Right cardiac atrium (tissue), 5 donors: ENCODE measurements at places on chromosomes 5 and 9.

- DNase-seq, result no peak
These were observed 911.6 kb upstream of the SEMA6A start for GRCh38 chr5:117486261-117486660.

DNA sequence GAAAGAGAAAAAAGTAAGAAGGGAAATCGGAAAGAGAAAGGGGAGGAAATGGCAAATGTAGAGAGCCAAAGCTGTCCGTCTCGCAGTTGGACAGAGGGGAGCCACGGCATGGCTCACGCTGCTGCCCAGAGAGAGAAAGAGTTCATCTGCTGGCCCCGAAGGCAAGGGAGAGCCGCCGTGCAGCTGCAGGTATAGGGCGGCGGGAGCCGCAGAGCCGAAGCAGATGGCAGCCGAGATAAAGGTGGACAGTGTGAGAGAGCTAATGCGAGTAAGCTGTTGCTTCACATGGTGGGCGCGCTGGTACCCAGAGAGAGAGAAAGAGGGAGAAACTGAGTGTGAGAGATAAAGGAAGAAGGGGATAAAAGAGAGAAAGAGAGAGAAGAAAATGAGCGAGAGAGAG, 188.4 kb upstream of the PPP1R26 start:
- no peak for DNase-seq

DNA sequence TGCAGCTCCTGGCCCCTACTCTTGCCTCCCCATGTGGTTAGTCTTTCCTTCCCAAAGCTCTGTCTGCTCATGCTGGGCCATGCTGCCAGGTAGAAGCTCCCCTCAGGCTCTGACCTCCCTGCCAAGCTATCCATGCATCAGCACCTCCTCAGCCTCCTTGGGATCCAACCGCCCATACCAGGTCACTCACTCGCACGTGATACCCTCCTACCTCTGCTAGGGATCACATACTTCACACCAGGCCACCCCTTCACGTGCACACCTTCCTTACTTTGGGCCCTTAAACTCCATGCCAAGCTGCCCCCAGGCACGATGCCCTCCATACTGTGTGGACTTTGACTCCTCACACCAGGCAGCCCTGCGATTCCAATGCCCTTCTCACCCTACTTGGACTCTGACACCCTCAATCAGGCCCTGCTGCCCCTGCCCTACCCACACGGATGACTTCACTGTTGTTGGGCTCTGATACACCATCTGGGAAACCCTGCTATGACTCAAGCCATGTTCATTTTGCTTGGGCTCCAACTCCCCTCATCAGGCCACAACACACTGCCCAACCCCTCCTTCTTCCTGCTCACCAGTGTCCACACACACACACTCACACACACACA, 34.1 kb downstream of the ZNF483 start:
- DNase-seq, result no peak

- DNase-seq, result no peak
These were observed 286.4 kb downstream of the EBF1 start for GRCh38 chr5:158813275-158813674.

DNA sequence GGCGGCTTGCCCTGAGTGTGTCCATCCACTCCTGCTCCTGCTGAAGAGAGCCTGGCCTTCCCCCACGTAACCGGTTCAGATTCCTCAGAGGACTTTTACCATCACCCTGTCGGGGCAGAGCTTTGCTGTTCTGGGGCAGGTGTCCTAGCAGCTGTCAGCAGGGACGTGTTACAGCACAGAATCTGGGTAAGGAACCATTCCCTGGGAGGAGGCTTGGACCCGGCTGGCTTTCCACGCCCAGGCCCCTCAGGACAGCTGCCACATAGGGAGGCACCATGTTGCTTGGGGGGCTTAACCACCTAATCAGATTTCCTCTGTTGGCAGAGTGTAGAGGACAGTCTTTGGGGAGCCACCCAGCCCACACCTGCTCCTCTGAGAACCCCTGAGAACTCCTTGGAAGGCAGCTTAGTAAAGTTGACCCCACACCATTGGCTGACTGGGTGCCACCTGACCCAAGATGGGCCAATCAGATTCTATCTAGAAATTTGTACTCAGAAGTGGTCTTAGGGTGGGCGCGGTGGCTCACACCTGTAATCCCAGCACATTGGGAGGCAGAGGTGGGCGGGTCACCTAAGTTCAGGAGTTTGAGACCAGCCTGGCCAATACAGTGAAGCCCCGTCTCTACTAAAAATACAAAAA, 23.3 kb upstream of the EEIG1 start:
- no peak for DNase-seq

DNA sequence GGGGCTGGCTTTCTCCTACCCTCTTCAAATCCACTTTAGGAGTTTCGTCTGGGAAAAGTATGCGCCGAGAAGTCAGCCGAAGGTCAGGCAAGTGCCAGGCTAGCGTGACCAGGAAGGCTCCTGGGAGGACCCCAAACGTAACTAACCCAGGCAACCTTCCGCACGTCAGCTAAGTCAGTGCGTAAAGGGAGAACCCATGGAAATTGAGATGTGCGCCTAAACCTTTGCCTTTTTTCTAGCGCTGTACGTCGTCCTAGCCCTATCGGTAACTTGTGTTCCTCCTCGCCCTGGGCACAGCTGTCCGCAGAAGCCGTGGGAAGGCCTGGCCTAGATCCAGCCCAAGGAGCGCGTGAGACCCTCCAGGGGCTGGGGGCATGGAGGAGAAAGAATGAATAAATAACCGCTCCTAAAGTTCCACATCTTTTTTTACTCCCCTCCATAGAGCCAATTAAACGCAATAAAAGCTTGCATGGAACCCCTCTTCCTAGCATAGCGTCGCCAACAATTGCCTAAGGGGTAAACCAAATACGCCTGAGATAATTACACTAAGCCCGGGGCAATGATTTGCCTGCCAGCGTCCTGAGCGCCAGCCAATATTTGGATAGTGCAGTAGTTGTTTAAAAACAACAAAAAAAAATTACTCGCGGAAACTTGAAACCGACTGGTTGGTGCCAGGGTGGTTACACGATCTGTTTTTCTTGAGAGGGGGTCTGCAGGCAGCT, 4.0 kb upstream of the FOXB2 start:
- DNase-seq, result no peak

- no peak for DNase-seq
These were observed 202.4 kb upstream of the ZNF608 start for GRCh38 chr5:124948754-124949275.

GRCh38 chr5:53929570-53929969, 369.1 kb downstream of the NDUFS4 start:
- DNase-seq, result no peak

DNA sequence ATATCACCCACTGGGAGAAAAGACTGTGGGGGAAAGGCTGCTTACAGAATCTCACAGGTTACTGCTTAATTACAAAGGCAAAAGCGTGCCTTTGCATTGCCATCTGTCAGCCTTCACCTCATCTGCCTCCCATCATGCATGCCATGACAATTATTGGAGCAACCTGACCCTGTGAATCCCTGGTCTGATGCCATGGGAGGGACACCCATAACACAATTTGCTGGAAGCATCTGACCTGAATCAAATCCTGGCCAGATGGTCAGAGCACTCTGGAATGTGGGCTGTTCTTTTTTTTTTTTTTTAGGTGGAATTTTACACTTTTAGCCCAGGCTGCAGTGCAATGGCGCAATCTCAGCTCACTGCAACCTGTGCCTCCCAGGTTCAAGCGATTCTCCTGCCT, 11.6 kb upstream of the RETREG1 start:
- no peak for DNase-seq

DNA sequence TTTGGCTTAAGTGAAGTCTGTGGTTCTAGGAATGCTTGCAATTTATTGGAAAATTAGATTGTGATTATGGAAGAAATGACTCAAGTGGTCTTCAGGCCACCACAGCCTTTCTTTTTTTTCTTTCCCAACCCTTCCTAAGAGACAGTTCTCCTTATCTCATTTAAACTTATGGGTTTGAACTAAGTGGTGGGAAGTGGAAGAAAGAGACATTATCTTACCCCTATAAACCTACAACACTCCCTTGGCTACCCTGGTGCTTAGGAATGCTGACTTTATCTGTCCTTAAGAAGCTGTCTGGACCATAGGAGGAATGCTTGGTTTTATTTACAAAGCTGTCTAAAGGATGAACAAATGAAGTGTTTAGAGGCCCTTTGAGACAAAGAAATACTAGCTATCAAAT, 5.1 kb upstream of the ERAP1 start:
- no peak for DNase-seq

DNA sequence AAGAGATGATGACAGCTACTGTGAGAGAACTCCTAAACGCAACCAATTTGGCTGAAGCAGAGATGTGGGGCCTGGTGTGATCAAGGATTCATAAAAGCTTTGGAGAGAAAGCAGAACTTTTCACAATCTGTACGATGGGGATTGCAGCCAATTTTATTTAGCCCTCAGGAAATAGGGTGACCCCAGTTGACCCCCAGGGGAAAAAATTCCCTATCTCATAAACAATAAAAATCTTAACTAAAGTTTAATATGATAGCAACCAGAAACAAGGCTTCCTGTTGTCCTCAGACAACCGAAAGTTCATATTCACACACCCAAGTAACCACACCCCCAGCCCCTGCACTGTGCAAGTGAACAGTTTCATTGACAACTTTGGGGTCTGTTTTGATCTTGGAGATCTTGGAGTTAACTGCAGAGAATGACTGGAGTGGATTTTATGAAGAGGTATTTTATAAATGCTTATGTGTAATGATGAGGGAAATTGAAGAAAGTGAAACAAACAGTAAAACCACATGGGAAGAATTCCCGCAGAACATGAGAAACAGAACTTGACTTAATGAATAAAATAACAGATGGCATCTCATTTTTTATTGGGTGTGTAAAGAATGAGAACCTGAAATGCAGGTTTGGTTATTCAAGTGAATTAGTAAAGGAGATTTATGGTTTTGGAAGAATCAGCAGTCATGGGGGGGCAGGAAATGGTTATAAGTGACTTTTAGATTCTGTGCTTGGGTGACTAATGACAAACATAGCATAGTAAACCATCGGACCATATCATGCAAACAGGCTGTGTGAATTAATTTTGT, 94.5 kb downstream of the PDE4D start:
- peak; percentile 12 for DNase-seq
